Kidney (tissue), 22 donors: ENCODE measurements at places on chromosomes 5 and 9. TPM values are rescaled to one million over a fixed set of nuclear protein-coding genes. Genes with fewer than 3 reads are reported as not detected.

Gene LTC4S
- total RNA-seq, result 30.6 TPM

Gene SLC34A1
- total RNA-seq, result 0.91 TPM

Gene NUTM2G
- total RNA-seq, result not detected

Gene CDHR2
- total RNA-seq, result 4.2 TPM

Gene TMC1
- total RNA-seq, result 0.25 TPM

Gene GFPT2
- 15.9 TPM for total RNA-seq

Gene GRXCR2
- total RNA-seq, result not detected

Gene NME5
- 20.6 TPM for total RNA-seq

DNA sequence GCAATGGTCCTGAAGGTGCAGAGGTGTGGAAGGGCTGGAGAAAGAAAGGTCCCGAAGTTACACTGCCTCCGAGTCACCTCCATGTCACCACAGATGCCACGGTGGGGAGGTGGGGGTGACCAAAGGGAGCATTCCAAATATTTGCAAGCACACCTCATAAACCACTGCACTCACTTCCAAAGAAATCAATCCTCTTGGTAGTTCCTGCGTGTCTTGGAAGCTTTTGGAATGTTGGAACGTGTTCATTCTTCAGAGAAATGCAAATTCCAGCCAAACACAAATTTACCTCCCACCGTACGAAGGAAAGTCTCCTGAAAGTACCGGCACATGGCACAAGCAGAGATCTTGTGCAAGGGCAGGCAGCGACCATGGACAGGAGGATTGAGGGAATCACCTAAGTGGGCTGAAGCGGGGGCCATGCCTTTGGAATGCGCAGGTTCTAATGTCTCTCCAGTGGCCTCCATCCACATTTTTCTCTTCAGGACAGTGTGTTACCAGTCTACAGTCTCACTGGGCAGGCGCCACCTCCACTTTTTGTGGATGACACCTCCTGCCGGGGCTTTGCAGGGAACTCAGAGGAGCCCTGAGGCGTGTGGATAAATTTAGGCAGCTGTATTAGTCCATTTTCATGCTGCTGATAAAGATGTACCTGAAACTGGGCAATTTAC, 54.0 kb downstream of the NSUN2 start:
- DNase-seq, result no peak

- peak; percentile 57 for DNase-seq
Measured at GRCh38 chr5:40681363-40682153, 1.8 kb downstream of the PTGER4 start.

DNA sequence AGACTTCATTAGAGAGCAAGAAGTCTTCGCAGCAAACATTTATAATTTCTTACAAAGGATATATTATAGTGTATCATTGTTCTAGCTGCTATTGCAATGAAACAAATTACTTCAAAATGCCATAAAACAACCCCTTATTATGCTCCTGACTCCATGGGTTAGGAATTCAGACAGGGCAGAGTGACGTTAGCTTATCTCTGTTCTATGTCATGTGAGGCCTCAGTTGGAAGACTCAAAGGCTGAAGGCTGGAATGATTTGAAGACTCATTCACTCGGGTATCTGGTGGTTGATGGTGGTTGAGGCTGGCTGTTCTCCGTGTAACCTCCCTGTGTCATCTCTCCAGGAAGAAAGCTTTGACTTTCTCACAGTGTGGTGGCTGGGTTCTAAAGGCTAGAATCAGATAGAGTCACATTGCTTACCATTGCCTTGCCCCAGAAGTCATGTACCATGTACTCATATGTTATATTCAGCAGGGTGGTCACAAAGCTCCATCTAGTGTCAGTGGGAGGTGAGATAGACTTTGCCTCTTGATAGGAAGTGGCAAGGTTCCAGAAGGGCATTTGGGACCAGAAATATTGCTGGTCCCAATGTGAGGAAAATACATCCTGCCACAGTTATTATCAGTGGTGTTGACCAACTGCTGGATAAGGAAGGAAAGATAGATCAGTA, 226.9 kb downstream of the TMEM38B start:
- DNase-seq, result no peak

DNA sequence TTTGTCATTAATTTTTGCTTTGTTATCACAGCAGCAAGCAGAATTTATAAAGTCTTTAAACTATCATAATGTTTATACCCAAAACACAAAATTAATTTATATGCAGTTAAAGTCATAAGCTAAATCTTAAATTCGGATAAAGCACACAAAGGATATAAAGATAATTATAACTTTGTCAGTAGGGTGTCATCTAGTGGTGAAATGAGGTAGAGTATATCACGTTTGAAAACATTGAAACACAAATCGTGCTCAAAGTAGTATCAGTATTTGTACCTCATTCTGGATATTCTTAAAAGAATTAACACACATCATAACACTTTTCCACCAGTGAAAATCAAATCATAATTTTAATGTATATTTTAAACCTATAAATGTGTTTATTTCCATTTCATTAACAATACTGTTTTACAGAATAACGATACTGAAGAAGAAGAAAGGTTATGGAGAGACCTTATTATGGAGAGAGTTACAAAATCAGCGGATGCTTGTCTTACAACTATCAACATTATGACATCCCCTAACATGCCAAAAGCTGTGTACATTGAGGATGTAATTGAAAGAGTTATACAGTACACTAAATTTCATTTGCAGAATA, 129.5 kb downstream of the NIPBL start:
- DNase-seq, result no peak

GRCh38 chr9:81468084-81468595, 221.2 kb downstream of the TLE1 start:
- no peak for DNase-seq

- no peak for DNase-seq
Measured at GRCh38 chr5:15489571-15490235, 10.3 kb upstream of the FBXL7 start.

DNA sequence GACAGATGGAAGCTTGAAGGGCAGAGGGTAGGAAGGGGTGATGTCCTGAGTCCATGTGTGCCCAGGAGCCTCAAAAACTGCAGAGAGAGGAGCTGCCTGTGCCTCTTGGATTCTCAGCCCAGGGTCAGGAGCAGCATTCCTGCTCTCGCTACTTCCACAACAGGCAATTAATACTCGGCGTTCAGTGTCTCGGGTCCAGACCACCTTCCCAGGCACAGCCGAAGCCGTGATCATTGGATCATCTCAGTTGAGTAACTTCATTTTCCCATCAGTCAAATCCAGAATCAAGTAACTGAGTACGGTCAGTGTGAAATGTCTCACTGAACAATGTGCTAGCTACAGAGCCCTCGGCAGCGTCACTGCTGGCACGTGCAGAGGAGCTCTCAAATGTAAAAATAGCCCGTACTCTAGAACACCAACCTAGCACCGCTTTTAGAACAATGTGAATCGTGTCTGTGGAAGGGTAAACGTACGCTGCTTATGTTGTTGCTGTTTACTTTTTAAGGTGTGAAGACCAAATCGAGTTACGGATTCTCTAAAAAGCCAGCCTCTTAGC, 63.5 kb upstream of the IRX4 start:
- DNase-seq, result no peak

- no peak for DNase-seq
Measured at GRCh38 chr5:68545636-68546295, 330.2 kb downstream of the PIK3R1 start.

- no peak for DNase-seq
Measured at GRCh38 chr5:2762744-2763532, 11.5 kb upstream of the IRX2 start.

GRCh38 chr9:112443200-112443599, 43.4 kb upstream of the KIAA1958 start:
- DNase-seq, result no peak

DNA sequence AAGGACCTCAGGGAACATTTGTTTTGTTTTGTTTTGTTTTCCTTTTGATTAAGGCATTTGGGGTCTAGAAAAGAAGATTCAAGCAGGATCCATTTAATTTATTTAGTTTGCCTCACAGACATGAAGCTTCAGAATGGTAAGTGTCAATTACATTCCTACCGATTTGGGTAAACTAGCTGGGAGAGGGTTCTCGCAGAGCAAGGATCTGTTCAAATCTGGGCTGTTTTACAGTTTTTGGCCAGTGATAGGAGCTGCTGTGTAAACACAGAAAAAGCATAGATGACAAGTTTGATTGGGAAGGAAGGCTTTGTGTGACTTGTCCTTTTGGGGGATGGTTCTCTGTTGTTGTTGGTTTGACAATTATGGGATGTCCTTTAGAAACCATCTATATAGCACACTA, 470.3 kb upstream of the WWC1 start:
- DNase-seq, result peak; percentile 30

DNA sequence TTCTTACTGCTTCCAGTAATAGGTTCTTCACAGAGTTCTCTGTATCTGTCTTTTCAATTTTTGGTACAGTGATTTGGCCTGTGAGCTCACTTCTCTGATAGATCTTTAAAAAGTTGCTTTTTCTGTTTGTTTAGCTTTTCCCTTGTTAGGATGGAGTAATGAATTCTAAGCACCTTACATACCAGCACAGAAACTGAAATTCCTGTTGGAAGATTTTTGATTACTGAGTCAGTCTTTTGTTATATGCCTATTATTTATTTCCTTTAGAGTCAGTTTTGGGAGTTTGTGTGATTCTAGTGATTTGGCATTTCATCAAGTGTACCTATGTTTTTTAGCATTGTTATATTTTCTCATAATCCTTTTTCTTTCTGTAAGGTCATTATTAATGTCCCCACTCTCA, 37.6 kb upstream of the IPPK start:
- no peak for DNase-seq
